Activated CD4-positive, alpha-beta T cell treated with anti-CD3 and anti-CD28 coated beads, Interleukin-2, amount 50 U/mL, for 1 hour (primary cell): ENCODE measurements at places on chromosomes 11 and 22.
A peak's percentile ranks its signal among the peaks of the same experiment; 100 is the strongest.

- DNase-seq, result no peak
Observed at GRCh38 chr22:32564170-32565001, 89.8 kb downstream of the FBXO7 start.

GRCh38 chr11:12631651-12632050, 42.6 kb upstream of the TEAD1 start:
- no peak for DNase-seq

DNA sequence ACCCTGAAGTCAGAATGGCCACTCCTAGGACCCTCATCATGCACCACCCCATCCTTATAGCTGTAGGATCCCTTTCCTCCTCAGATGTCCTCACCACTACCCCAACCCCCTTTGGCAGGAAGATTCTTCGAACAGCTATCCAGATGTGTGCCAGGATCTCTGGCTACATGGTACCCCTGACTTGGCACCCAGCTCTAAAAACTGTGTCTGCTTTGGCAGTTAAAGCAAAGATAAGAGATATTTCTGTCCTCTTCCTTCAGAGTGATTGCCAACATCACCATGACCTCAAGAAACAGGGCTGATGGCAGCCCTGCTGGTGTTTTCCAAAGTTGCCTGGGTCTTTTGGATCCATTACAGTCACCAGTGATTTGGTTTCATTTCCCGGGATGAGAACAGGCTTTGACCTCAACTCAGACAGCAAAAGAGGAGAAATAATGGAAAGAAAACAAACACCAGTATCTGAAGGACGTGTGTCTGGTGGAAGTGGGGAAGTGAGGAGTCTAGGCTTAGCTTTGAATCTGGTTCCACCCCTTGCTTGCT, 4.3 kb upstream of the NRIP3 start:
- DNase-seq, result no peak

GRCh38 chr11:84419616-84420015, 1133.4 kb upstream of the CCDC90B start:
- no peak for DNase-seq

DNA sequence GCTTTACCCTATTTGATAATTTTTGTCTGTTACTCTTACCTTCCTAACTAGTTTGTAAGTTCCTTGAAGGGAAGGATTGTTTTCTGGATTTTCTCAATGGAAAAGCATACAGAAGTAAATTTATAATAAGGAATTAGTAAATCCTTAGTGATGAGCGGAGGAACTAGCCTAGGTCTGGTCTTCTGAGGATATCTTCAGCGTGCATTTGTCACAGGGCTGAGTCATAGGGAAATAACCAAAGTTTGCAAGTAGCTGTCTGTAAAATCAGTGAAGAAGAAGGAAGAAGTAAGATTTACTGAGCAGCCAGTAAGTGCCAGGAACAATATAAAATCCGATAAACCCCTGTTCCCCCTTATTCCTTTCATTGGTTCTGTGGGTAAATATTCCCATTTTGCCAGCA, 162.7 kb upstream of the SORL1-AS1 start:
- DNase-seq, result no peak

GRCh38 chr11:531919-532526, 3.4 kb downstream of the HRAS start:
- no peak for DNase-seq

DNA sequence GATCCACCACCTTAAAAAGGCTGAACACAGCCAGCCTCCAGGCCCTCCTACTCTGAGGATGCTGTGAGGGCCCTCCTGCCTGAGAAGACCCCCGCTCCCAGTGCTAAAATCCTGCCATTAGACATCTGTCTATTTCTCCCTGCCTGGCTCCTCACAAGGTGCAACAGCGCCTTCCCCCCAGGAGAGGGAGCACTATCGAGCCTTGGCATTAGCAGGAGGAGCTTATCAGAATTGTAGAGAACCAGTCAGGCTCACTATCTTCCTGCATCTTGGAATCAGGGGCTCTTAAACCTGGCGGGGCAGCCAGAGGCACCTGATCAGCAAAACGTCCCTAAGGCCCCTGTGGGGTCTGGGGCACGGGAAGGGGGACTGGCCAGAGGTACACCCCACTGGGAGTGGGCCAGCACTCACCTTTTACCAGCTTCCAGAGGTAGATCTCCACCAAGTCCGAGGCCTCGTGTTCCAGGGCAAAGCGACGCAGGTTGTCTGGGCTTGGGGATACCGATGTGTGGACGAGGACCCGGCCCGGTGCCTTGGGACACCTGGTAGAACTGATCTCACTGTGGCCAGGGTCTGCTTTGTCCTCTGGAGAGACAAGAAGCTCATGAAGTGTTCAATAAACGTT, 28.7 kb downstream of the CHRDL2 start:
- DNase-seq, result peak; percentile 51
